ENCODE measurements at places on chromosomes 7 and 10. TPM values are rescaled to one million over a fixed set of nuclear protein-coding genes. Genes with fewer than 3 reads are reported as not detected.
A peak's percentile ranks its signal among the peaks of the same experiment; 100 is the strongest.

GRCh38 chr7:534075-534474 is 14.4 kb upstream of the PDGFA start:
- no peak for DNase-seq

DNA sequence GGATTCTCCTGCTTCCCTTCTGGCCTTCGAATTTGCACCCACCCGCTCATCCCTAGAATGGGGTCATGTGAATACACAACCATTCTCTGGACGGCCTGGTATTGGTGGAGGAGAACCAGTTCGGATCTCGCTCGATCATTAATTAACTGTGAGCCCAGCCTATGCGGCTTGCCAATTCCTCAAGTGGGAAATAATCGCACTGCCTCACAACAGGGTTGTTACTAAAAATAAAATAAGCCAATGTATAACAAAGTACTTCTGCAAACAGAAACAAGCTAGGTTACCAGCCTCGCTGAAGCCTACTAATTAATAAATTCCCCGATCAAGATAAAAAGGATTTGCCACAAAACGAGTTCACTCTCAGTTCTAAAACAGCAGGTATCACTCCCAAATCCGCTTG is 16.2 kb downstream of the CTBP2 start:
- no peak for DNase-seq

- peak; percentile 56 for DNase-seq
Measured at GRCh38 chr10:102714621-102715455, at the start of gene SFXN2. SFXN2 (plus strand) TSS chr10:102714636; CDS start chr10:102726637, 12,001 bp downstream.

DNA sequence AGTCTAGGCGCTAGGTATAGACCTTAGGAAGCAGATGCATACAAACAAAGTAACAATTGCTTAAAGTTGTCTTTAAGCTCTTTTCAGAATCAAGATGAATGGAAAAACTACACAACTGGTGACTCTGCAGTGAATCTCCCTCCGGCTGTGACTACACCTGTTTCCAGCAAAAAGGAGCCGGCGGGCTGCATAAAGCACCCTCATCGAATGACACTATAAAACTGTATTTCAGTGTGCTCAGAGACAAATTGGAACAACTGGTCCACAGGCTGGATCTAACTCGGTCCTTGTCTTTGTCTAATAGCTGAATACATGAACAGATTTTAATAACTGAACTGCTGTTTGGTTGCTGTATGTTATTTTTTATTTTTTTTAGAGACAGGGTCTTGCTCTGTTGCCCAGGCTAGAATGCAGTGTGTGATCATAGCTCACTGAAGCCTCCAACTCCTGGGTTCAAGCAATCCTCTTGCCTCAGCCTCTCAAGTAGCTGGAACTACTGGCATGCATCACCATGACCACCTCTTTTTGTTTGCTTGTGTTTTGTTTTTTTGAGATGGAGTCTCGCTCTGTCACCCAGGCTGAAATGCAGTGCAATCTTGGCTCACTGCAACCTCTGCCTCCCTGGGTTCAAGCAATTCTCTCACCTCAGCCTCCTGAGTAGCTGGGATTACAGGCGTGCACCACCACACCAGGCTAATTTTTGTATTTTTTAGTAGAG is 64.2 kb upstream of the SVIL start:
- no peak for DNase-seq

GRCh38 chr7:155948423-155948822 is 136.2 kb upstream of the SHH start:
- DNase-seq, result no peak

GRCh38 chr10:84499846-84500245 is 171.5 kb downstream of the CCSER2 start:
- DNase-seq, result no peak

DNA sequence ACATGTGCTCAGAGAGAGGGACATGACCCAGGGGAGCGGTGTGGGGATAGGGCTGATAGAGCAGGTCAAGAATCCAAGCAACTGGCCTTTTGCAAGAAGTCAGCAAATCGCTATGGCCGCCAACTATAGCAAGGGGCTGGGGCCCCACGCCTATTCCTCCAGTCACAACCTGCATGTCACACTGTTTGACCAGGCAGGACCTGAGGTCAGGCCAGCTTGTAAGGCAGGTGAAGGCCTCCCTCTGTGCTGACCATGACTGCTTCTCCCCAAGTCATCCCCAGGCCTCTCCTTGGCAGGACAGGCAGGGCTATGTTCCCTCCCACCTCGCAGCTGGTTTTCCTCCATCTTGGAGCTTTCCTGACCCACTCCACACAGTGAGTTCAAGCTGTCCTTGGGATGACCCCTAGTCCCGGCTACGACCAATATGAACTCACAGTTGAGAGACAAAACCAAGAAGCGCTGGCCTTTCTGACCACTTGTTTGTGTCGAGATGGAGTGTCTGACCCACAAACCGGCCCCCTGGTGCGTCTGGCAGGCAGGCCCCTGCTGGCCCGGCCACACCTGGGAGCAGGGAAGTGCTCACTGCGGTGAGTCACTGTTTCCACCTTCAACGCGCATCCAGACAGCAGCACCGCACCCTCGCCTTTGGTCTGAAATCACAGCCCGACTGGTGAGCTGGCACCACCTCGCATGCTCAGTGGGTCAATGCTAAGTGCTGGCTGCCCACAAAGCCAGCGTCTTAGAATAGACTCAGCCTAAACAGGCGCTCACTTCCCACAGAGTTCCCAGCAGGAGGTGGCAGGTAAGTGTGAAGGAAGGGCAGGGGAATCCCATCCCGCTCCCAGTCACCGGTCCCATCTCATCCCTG is 81.4 kb downstream of the VWA2 start:
- no peak for DNase-seq

DNA sequence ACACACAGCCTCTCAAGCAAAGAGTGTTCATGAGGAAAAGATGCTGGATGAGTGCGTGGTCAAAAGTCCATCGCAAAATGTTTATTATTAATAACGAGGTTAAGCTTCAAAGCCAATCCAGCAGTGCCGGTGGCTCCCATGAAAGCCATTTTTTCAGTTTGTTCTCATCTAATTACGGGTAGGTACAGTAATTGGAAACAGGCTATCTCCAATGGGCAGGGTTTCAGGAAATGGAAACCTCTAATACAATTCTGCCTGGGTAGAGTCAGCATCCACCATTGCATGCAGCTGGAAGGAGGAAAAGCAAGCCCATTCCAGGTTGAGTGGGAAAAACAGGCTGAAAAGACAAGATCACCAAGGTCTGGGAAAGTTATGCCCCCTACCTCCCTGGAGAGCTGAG is 57.4 kb downstream of the GPAM start:
- no peak for DNase-seq

DNA sequence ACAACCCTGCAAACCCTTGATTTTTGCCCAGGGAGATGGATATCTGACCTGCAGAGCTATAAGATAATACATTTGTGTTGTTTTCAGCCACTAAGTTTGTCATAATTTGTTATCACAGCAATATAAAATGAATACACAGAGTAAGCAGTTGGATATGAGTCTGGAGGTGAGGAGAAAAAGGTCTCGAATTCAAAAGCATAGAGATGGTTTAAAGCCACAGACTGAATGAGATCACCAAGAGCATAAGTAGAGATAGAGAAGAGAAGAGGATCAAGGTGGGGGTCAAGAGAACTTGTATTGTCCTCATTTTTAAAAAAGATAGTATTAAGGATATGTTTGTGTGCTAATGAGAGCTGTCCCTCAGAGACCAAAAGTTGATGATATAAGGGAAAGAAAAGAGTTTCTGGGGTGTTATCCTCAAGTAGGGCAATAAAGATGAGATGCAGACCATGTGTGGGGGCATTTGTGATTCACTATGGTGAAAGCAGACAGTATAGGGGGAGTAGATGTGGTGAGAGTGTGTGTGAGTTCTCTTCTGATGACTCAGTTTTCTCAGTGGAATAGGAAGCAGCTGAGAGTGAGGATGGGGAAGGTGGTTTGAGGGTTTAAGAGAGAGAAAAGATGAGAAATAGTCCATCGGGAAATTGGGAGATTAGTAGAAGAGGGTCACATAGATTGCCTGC is 25.8 kb upstream of the PCGF5 start:
- DNase-seq, result no peak

DNA sequence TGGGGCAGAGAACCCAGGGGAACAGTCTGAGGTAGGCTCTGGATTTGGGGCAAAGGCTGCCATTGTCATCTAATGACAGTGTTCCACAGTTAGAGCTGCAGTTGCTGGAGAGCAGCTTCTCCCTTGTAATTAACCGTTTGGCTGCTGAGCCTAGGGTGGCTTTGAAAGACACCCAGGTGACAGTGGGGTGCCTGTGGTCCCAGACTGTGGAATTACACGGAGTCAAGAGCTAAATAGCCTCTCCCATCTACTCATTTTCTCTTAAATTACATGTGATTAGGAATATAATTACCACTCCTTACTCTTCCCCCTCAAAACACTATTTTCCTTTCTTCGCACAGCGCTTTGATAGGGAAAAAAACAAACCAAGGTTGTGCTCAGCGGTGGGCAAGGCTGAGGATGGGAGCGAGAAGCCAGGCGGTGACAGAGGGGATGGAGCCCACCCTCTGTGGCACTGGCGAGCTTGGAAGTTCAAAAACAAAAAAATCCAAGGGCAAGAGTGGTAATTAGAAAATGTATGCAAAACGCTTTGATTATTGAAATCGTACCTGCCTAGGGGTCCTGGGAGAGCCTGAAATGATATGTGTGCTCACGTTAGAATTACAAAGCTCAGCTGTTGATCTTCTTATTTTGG is 44.1 kb downstream of the BAMBI start:
- no peak for DNase-seq

DNA sequence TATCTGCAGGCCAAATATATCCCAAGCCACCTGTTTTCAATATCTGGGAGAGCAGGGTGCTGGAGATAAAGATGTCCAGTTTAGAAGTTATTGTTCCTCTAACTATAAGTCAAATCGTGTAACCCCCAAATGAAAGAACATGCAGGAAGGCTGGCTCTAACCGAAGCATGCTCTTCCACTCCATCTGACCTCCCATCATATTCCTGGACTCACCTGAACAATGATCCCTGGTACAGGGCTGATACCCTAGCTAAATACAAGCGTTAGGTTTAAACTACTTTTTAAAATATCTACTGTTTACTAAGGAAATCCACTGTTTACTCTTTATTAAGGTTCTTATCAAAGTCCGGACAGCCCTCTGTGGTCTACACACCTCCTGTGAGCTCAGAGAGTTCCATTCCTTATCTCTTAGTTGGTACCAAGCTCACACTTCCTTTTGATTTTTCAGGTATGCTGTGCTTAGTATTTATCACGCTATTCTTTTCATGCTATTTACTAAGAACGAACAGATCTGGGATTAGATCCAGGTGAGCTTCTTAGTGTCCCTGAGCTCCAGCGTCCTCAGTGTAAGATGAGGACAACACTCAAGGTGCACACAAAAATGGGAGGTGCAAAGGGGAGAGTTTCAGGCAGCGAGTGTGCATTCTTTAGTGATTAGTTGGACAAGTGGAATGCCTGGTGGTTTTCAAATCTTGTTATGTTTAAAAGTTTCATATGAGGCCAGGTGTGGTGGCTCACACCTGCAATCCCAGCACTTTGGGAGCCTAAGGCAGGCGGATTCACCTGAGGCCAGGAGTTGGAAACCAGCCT is 23.6 kb upstream of the COBL start:
- no peak for DNase-seq

DNA sequence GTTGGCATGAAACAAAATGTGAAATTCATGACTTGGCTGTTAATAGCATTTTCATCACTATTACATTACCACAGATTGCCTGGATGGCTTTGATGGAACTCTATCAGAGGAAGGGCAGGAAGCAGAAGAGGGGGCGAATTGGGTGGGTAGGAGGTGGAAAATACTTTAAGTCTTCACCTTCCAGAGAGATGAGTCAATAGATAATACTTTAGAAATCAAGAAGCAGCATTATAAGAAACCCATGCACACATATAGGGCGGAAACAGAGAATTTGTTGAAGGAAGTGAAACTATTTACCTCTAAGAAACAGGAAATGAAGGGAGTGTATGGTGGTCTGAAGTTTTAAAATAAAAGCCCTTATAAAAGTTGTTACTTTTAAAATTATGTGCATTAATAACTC is 152.1 kb upstream of the TARP start:
- DNase-seq, result no peak

DNA sequence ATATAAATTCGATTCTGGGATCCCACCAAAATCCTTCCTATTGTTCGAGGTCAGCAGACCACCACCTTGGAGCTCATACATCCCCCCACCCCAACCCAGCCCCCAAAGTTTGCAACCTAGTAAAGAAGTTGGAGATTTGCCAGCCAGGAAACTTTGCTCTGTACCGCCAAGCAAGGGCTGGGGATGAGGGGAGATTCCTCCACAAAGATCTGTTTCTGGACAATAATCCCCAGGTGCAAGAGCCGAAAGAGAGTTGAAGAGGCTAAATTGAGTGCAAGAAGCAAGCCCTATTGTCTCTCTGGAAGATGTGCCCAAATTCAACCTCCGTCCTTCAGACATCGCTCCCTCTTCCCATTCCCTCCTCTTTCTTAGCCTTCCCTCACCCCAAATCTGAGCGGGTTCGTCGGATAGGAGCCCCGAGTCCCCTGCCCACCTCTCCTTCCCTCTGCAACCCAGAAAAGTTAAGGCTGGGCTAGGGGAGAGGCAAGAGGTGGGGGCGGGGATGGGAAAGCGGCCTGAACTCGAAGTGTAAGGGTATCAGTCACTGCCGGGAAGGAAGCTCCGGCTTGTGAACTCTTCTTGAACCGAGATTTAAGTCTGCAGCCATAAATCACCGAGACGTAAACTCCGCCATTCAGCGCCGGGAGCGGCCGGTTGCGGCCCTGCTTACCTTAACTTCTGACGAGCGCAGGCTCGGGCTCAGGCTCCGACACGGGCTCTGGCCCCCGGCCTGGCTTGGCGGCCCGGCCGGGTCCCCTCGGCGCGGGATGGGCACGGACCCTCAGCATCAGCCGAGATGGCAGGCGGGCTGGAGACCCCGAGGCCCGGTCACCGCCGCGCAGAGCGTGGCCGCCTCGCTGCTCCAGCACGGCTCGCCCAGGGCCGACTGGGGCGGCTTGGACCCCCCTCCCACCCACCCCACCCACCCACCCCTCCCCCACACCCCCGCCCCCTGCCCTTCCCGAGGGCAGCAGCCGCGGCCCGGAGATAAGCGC is 10.8 kb upstream of the HOXA2 start:
- DNase-seq, result no peak

DNA sequence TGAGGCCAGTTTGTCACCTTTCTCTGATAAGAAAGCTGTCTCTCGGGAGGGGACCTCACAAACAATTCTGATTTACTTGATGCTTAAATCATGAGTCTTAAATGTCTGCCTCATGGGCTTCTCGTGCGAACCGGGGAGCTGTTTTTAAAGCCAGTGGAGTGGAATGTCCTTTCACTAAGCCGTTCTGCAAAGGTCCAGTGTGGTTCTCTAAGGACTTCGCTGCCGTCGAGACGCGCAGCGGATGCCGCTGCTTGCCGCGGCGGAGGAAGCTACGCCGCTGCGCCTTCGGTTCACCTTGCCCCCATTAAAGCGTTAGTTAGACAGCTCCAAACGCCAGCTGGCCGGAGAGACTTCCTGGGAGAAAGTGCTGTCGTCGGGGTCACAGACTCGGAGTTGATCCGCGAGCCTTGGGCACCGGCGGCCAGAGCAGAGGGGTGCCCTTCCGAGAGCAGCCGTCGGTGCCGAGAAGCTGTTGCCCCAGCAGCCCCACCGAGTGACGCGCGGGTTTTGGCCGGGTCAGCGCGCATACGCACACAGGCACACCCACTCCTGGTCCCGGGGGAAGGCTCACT is 1.3 kb upstream of the HMX3 start:
- DNase-seq, result peak; percentile 29

GRCh38 chr10:722281-723060 is 33.0 kb upstream of the DIP2C start:
- DNase-seq, result no peak

HMX2 gene
- total RNA-seq, result not detected

TMEM225B gene
- 1.0 TPM for total RNA-seq

ZNF783 gene
- total RNA-seq, result 27.6 TPM

OR6B1 gene
- not detected for total RNA-seq

GIMAP4 gene
- 23.6 TPM for total RNA-seq

ARL3 gene
- 0.99 TPM for total RNA-seq

RASSF4 gene
- 0.88 TPM for total RNA-seq

PLAC9 gene
- total RNA-seq, result not detected
